ENCODE measurements at places on chromosomes 6 and 20.

GRCh38 chr20:43393052-43393451 lies 64.6 kb upstream of the SRSF6 start:
- no peak for DNase-seq

- no peak for DNase-seq
Observed at GRCh38 chr6:140980265-140980887, 1152.3 kb upstream of the GJE1 start.

DNA sequence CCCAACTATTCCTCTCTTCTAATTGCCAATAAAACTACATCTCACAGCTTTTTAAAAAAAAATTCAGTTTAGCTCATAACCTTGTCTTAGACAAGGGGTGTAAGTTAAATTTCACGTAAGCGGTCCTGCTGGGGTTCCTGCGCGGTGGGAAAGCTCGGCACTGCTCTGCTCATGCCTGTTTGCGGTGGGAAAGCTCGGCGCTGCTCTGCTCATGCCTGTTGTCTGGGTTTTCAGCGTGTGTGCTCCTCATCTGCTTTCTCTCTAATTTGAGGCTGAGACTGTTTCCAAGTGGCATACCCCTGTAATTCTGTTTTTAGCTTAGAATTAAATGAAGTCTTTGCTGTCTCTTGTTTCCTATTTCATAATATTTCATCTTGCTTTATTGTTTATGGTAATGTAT lies 18.6 kb downstream of the ARID1B start:
- DNase-seq: no peak

GRCh38 chr6:137936798-137937197 lies 69.7 kb downstream of the TNFAIP3 start:
- no peak for DNase-seq

- DNase-seq: peak; percentile 97
Observed at GRCh38 chr6:31197559-31198305, 27.2 kb upstream of the POU5F1 start.

DNA sequence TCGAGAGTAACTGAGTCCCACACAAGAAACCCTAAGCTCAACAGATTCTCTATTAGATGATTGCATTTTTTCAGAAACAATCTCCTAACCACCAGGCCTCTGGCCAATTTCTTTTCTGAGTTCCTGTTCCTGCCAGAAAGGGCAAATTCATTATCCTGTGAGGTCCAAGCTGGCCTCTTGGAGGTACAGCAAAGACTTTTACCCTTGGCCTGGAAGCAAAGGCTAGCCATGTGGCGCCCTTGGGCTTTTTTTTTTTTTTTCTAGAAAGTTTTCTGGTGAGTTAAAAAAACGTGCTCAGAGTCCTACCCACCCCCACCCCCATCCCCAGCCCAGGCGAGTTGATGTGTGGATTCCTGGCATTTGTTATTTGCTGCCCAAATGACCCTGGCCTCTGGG lies 59.0 kb upstream of the EEF1A1 start:
- DNase-seq: no peak

DNA sequence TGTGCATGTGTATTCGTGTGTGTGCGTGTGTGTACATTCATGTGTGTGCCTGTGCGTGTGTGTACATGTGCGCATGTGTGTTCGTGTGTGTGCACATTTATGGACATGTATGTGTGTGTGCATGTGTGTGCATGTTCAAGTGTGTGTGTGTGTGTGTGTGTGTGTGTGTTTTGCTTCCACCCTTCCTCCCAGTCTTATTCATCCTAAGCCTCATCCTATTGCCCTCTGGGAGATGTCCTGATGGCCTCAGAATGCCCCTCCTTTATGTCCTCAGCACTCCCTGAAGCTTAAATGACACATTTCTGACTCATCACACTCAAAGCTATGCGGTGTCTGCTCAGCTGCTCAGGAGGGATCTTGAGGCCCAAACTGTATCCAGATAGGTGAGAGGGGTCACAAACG lies 76.6 kb upstream of the CCDC167 start:
- no peak for DNase-seq

Measured in CD4-positive, alpha-beta T cell treated with Interleukin-15 for 1 hour (primary cell).